Activated B cell treated with CpG ODN at 0.5 μM for 24 hours (primary cell): ENCODE measurements at places on chromosomes 3 and 15. TPM values are rescaled to one million over a fixed set of nuclear protein-coding genes. Genes with fewer than 3 reads are reported as not detected.

GRCh38 chr3:69755795-69756194 lies 16.5 kb downstream of the MITF start:
- no peak for DNase-seq
- no peaks in the 10 kb centered on the region for H3K27me3 ChIP-seq
- no peaks in the 10 kb centered on the region for H3K36me3 ChIP-seq

GRCh38 chr15:83475551-83475950 lies 28.4 kb downstream of the SH3GL3 start:
- H3K4me1 ChIP-seq, result no peaks in the 10 kb centered on the region
- H3K27ac ChIP-seq, result no peak overlapping the region
- H3K27me3 ChIP-seq, result peaks cover 4% of the 10 kb centered on the region
- no peak overlapping the region for H3K4me3 ChIP-seq
- DNase-seq, result no peak

DNA sequence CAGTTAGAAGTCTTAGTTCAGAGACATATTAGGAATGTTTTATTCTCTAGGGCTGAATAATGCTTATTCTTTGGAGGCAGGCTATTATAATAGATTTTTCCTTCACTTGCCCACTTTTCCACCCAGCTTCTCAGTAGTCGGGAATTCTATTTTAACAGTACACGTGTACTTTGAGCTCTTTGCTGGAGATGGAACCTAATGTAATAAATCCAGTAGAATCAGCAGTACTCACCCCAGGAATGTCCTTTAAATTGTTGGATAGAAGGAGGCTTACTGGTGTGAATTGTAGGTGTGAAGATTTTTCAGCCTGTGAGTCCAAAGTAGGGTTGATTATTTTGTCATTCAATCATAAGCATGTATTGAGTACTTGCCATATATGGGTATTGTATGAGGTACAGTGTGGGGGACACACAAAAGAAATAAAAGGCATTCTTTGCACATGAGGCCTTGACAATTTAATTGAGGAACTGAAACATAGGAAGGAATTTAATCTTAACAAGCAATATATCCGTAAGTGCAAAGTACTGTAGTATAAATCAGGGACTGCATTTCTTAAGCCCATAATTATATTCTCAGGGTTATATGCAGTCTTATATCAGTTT lies 29.5 kb upstream of the MGA start:
- no peak overlapping the region for H3K4me3 ChIP-seq
- H3K36me3 ChIP-seq, result no peaks in the 10 kb centered on the region
- H3K27me3 ChIP-seq, result no peaks in the 10 kb centered on the region
- H3K27ac ChIP-seq, result no peak overlapping the region
- H3K4me1 ChIP-seq, result peaks cover 29% of the 10 kb centered on the region

GRCh38 chr3:14145236-14145635 lies 20.4 kb downstream of the TMEM43 start:
- H3K36me3 ChIP-seq, result peaks cover 72% of the 10 kb centered on the region
- H3K27ac ChIP-seq, result peak overlapping the region; percentile 96
- H3K27me3 ChIP-seq, result no peaks in the 10 kb centered on the region
- no peak for DNase-seq
- peaks cover 20% of the 10 kb centered on the region for H3K4me1 ChIP-seq

DNA sequence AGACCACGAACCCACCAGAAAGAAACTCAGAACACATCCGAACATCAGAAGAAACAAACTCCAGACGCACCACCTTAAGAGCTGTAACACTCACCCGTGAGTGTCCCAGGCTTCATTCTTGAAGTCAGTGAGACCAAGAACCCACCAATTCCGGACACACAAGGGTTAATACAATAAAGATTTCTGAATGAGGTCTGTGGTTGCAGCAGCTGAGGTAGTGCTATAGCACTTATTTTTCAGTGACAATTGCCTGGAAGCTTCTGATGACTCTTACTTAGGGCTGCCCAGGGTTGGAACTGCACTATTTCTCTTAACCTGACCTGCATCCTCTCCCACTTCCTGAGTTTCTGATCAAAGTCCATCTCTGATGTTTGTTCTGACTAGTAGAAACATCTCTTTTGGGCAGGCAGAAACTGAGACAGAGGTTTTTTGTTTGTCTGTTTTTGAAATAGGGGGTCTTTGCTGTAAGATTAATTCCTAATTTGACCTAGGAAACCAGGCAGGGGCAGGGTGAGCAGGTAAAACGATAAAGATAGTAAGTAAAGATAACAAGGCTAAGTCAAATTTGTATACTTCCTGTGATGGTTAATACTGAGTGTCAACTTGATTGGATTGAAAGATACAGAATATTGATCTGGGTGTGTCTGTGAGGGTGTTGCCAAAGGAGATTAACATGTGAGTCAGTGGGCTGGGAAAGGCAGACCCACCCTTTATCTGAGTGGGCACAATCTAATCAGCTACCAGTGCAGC lies 169.1 kb downstream of the GAP43 start:
- peaks cover 3% of the 10 kb centered on the region for H3K4me1 ChIP-seq
- no peaks in the 10 kb centered on the region for H3K36me3 ChIP-seq
- H3K27ac ChIP-seq, result no peak overlapping the region
- H3K4me3 ChIP-seq, result no peak overlapping the region

GRCh38 chr3:4950351-4950784 lies 28.9 kb upstream of the BHLHE40 start:
- H3K4me3 ChIP-seq, result no peak overlapping the region
- H3K27ac ChIP-seq, result no peak overlapping the region
- H3K27me3 ChIP-seq, result no peaks in the 10 kb centered on the region

- peaks cover 45% of the 10 kb centered on the region for H3K36me3 ChIP-seq
- DNase-seq, result no peak
- no peak overlapping the region for H3K27ac ChIP-seq
- no peak overlapping the region for H3K4me3 ChIP-seq
- no peaks in the 10 kb centered on the region for H3K27me3 ChIP-seq
These were observed 25.9 kb downstream of the TMCC1 start for GRCh38 chr3:129867506-129868124.

DNA sequence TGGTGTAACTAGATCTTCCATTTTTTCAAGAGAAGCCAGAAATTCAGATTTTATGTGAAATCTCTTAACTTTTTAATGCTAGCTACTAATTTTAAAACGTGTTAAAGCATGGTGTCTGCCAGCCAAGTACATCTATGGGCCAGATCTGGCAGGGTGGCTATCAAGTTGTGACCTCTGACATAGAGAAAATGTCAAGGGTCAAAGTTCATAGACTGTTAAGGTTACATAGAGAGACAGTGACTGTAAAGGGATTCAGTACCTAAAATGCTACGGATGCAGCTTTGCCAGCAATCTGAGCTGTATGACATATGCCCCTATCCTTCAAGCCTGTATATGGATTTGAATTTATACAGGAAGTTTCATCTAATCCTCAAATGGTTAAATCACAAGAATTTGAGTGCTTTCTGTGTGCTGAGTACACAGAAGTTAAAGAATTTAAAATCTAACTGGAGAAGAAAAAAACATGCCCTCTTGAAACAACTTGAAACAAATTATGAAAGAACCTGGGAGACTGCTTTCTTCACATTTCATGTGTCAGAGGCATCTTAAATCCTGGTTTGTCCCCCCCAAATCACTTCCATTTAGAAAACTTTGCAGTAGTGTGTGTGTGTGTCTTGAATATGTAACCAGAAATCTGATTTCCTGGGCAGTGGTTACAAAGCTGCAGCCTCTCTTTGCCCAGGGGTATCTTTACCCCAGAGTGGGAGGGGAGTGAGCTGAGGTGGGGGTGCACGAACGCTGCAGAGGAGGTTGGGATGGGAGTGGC lies 895 bp upstream of the ARHGAP31 start:
- DNase-seq, result no peak
- H3K4me3 ChIP-seq, result peak overlapping the region; percentile 88
- H3K36me3 ChIP-seq, result peaks cover 9% of the 10 kb centered on the region

Gene GOLGA8N
- total RNA-seq, result 4.3 and 5.6 TPM in 2 replicates

Gene FAM3D
- not detected in 2 replicates for total RNA-seq

Gene NSUN3
- 18.1 and 20.8 TPM in 2 replicates for total RNA-seq

Gene DISP2
- 0.38 and 0.39 TPM in 2 replicates for total RNA-seq

Gene RBPMS2
- total RNA-seq, result 0.91 and 0.93 TPM in 2 replicates

Gene ITIH1
- total RNA-seq, result 0.42 and 0.80 TPM in 2 replicates

Gene CCR9
- total RNA-seq, result 0.44 and 0.84 TPM in 2 replicates

Gene ANKRD34C
- total RNA-seq, result not detected in 2 replicates
